ENCODE measurements at places on chromosomes 5 and 9. TPM values are rescaled to one million over a fixed set of nuclear protein-coding genes. Genes with fewer than 3 reads are reported as not detected.

- DNase-seq: no peak
Observed at GRCh38 chr9:132238992-132239391, 77.1 kb downstream of the NTNG2 start.

DNA sequence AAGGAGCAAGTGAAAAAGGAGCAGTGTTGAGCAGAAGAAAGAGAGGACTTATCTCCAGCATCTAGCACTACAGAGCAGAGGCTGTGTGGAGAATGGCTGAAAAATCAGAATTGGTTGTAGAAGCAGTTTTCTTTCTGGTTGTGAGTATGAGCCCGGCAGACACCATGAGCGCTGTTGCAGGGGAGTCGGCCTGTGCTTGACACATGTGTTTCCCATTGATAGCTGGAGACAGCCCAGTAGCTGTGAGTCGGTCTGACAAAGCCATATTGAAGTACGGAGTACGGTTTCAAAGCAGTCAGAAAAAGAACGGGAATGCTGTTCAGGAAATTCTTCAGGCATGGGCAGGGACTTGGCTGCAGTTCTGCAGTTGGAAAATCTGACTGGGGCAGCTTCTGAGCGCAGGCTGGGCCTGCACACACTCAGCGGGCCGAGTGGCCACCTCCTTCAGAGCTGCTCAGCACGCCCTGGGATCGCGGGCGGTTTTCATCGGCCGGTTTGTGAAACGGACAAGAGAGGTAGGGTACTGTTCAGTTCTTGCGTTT lies at the start of gene SGCD:
Gene SGCD, plus strand, starts transcription at position 447 of the 542 bp plus-strand sequence.
- no peak for DNase-seq

DNA sequence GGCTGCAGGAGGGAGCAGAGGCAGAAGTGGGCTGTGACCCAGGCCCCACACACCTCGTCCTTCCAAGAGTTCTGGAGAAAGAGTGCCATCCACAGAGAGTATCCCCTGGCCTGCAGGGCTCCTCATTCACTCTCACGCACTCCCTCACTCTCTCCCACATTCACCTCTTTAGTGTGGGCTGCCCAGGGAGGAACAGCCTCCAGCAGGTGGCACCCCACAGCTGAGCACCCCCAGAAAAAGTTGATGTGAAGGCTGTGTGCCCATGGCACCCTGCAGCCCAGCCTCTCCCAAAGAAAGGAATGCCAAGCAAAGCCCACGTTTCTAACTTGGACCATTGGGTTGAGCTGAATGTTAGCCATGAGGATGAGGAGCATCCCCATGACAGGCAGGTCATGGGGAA lies 4.5 kb upstream of the SHC3 start:
- DNase-seq: peak; percentile 15

- DNase-seq: no peak
Observed at GRCh38 chr9:104556830-104557634, 11.9 kb upstream of the OR13C8 start.

- no peak for DNase-seq
Observed at GRCh38 chr9:13661014-13661413, 381.5 kb upstream of the MPDZ start.

- no peak for DNase-seq
Observed at GRCh38 chr9:95726756-95727155, 148.7 kb upstream of the ERCC6L2 start.

DNA sequence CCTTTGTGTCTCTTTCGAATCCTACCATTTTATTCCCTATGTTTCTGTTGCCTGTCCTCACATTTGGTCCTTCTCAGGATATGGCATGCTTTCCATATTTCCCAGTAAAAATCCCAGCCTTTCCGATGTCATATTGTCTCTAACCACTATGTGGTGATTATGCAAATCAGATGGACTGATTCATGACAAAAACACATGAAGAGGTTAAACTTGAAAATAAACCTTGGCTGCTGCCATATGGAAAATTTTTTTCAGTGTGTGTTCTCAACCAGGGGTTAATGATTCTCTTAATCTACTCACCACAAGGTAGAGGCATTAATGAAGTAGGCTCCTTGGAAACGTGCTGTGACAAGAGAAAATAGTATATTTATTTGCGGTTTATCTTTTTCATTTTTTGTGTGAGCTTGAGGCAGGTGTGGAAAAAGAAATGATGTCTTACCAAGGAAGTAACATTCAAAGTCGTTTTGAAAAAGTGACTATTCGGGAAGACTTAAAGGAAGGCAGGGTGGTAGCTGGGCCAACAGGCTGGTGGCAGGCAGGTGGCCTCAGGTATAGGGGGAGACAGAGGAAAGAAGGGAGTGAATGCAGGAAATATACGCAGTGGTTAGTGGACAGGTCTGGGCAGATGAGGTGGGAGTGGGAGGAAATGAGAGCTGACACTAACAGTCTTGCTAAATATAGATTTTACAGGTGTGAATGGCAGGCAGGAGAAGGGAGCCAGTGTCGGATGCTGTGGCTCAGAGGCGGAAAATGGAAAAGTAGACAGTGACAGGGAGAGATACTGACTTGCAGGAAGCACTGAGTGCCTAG lies 46.2 kb downstream of the DMRT2 start:
- DNase-seq: no peak

GRCh38 chr5:176820937-176821336 lies 10.6 kb downstream of the UNC5A start:
- DNase-seq: no peak

- DNase-seq: no peak
Observed at GRCh38 chr5:134857401-134857800, 11.6 kb downstream of the C5orf24 start.

DNA sequence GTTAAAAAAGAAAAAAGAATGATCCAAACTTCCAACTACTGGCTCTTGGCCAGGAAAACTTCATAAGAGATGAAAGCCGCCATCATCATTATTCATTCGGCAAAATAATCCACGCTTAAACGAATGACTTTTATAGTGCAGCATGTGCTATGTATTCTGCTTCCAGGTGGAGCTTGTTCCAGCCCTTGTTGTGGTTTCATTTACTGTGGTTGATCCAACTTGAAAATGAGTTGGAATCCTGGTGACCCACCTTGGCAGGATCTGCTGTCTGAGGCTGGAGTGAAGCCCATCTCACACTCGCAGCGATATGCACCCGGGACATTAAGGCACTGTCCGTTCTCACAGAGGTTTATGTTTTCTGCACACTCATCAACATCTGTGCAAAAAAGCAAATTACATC lies 209.6 kb downstream of the FBN2 start:
- DNase-seq: no peak

DNA sequence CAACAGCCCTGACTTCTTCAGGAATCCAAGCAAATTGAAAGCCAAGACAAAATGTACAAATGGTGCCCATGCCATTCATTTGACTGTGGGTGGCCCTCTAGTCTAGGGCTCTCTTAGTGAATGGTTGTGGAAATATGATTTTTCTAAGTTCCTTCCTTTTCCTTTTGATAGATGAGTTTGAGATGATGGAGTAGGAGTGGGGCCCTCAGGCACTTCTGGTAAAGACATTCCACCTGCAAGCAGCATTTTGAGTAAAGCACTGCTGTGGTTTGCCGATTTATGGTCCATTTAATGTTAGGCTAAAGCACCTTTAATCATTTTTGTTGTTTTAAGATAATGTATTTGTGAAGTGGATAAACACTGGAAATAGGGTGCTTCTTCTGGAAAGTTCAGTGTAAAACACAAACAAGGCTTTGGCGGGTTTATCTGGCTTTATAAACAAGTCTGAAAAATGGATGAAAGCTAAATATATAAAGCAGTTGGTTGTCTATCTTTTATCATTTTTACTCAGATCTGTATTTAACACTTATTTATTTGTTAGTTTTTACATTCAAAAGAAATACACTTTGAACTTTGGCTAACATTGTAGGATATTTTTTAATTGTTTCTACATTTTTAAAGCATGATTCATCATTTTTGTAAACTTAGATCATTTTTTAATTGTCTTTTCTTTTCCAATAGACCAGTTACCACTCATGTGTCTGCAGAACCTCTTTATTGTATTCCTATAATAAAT lies 213.5 kb downstream of the PJA2 start:
- DNase-seq: no peak

DNA sequence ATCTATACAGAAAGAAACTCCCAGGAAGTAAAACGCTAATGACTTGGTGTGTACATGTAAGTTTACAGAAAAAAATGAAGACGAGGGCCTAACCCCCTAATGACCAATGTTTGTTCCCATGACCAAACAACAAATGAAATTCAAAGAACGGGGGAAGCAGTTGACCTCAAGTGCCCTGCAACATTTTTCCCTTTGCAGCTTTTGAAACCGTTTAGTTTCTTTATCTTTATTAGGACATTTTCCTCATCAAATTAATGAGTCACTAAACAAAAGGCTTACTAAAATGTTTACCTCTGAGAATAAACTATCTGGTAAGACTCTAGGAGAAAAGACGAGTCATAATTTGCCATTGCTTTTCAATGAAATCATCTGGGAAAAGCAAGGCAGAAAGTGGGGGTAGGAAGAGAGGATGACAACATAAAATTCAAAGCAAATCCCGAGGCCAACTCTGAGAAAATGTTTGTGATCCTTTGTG lies 57.4 kb downstream of the LHFPL2 start:
- no peak for DNase-seq

DNA sequence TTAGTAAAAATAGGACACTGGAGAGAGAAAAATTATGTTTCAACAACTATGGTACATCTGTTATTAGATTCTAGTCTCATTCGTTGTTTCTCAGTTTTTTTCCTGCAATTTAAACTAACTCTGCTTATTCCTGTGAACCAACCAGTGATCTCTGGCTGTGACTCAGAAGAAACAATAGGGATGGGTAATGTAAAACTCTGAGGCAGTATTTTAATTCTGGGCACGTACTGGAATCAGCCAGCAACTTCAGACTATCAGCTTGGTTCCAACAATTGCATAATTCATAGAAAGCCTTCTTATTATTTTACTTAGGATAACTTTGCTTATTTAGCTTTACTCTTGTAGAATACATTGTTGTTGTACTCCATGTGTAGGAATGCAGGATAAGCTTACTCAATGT lies 28.8 kb downstream of the MLLT3 start:
- no peak for DNase-seq

GDNF gene
- not detected for total RNA-seq

GCNT4 gene
- 2.4 TPM for total RNA-seq

SAXO1 gene
- 0.07 TPM for total RNA-seq

Measured in activated CD8-positive, alpha-beta T cell treated with anti-CD3 and anti-CD28 coated beads for 36 hours (primary cell).